ENCODE measurements at places on chromosomes 2 and 18. TPM values are rescaled to one million over a fixed set of nuclear protein-coding genes. Genes with fewer than 3 reads are reported as not detected.

GRCh38 chr2:162490761-162491470, 147.0 kb downstream of the GCA start:
- no peak overlapping the region for H3K4me3 ChIP-seq
- H3K4me1 ChIP-seq: no peaks in the 10 kb centered on the region
- H3K27ac ChIP-seq: no peak overlapping the region
- no peaks in the 10 kb centered on the region for H3K27me3 ChIP-seq
- no peak for DNase-seq

DNA sequence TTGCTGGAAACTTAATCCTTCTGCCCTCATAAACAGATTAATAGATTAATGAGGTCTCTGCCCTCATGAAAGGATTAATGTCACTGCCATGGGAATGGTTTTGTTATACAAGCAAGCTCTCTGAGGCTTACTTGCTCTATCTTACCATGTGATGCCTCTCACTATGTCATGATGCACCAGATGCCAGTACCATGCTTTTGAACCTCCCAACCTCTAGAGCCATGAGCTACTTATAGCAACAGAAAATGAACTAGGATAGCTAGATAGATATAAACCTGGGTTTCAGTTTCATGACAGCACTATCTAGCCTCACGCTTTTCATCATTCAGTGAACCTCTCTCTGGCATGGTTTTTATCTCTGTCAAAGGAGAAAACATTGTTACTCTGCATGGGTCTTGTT, 371.6 kb upstream of the LRP1B start:
- no peak overlapping the region for H3K4me3 ChIP-seq
- no peaks in the 10 kb centered on the region for H3K27me3 ChIP-seq
- H3K36me3 ChIP-seq: no peaks in the 10 kb centered on the region
- H3K4me1 ChIP-seq: no peaks in the 10 kb centered on the region
- no peak overlapping the region for H3K27ac ChIP-seq
- no peak for DNase-seq

GRCh38 chr2:218030409-218031195, 27.8 kb upstream of the TNS1 start:
- H3K4me3 ChIP-seq: no peak overlapping the region
- H3K4me1 ChIP-seq: peaks cover 13% of the 10 kb centered on the region
- no peaks in the 10 kb centered on the region for H3K36me3 ChIP-seq
- no peaks in the 10 kb centered on the region for H3K27me3 ChIP-seq

GRCh38 chr18:25350489-25351251, 1.3 kb downstream of the ZNF521 start:
- H3K4me1 ChIP-seq: peaks cover 3% of the 10 kb centered on the region
- DNase-seq: peak; percentile 84
- no peaks in the 10 kb centered on the region for H3K27me3 ChIP-seq
- H3K36me3 ChIP-seq: no peaks in the 10 kb centered on the region
- peak overlapping the region; percentile 88 for H3K4me3 ChIP-seq

GRCh38 chr2:152546230-152546837, 170.9 kb downstream of the PRPF40A start:
- H3K36me3 ChIP-seq: peaks cover 4% of the 10 kb centered on the region
- H3K27ac ChIP-seq: no peak overlapping the region
- no peak for DNase-seq

GRCh38 chr18:1045658-1046057, 141.0 kb downstream of the ADCYAP1 start:
- H3K27me3 ChIP-seq: no peaks in the 10 kb centered on the region
- H3K27ac ChIP-seq: no peak overlapping the region
- no peak for DNase-seq
- no peak overlapping the region for H3K4me3 ChIP-seq
- no peaks in the 10 kb centered on the region for H3K36me3 ChIP-seq

DNA sequence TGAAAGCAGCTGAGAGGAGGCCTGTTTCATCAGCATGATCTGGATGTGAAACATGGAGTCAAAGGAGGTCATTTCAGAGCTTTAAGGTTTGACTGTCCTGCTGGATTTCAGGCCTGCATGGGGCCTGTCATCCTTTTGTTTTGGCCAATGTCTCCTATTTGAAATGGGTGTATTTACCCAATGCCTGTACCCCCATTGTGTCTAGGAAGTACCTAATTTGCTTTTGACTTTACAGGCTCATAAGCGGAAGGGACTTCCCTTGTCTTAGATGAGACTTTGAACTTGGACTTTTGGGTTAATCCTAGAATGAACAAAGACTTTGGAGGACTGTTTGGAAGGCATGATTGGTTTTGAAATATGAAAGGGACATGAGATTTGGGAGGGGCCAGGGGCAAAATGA, 19.3 kb upstream of the CYP27C1 start:
- H3K27me3 ChIP-seq: no peaks in the 10 kb centered on the region
- DNase-seq: no peak
- no peak overlapping the region for H3K4me3 ChIP-seq
- H3K4me1 ChIP-seq: no peaks in the 10 kb centered on the region
- no peaks in the 10 kb centered on the region for H3K36me3 ChIP-seq
- H3K27ac ChIP-seq: no peak overlapping the region

DNA sequence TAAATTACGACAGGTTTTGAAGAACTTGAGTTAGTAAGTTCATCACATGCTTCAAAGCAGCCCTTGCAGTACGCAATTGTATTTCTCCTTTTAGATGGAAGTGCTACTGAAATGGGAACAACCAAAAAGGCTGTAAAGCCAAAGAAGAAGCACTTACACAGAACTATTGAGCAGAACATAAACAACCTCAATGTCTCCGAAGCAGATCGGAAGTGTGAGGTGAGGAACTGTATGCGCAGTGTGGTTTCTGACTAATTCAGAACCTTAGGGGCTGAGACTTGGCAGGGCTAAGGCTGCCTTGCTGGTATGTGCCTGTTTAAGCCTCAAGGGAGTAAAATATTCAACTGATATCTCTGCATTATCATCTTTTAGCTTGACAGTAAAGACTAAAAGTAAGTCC, 8.4 kb downstream of the NCAPH start:
- H3K36me3 ChIP-seq: peaks cover 6% of the 10 kb centered on the region
- no peak for DNase-seq
- H3K4me1 ChIP-seq: no peaks in the 10 kb centered on the region
- no peaks in the 10 kb centered on the region for H3K27me3 ChIP-seq
- H3K4me3 ChIP-seq: no peak overlapping the region

- H3K36me3 ChIP-seq: no peaks in the 10 kb centered on the region
- H3K4me1 ChIP-seq: peaks cover 11% of the 10 kb centered on the region
- no peak overlapping the region for H3K27ac ChIP-seq
- H3K4me3 ChIP-seq: no peak overlapping the region
Measured at GRCh38 chr2:222703091-222703490, 31.6 kb downstream of the MOGAT1 start.

- H3K27me3 ChIP-seq: no peaks in the 10 kb centered on the region
- peaks cover 9% of the 10 kb centered on the region for H3K36me3 ChIP-seq
- H3K4me1 ChIP-seq: no peaks in the 10 kb centered on the region
Measured at GRCh38 chr18:42052122-42052708, 97.2 kb downstream of the PIK3C3 start.

Gene NEU2
- total RNA-seq: not detected

Gene TMEM247
- total RNA-seq: not detected

Gene RTP5
- total RNA-seq: 0.09 TPM

Gene C2orf72
- total RNA-seq: 0.65 TPM

Gene CHMP1B
- 36.0 TPM for total RNA-seq

Gene CDK5R2
- total RNA-seq: not detected
